ENCODE measurements at places on chromosomes 5 and 9. TPM values are rescaled to one million over a fixed set of nuclear protein-coding genes. Genes with fewer than 3 reads are reported as not detected.

Gene SLCO4C1
- 1.6 TPM for total RNA-seq

DNA sequence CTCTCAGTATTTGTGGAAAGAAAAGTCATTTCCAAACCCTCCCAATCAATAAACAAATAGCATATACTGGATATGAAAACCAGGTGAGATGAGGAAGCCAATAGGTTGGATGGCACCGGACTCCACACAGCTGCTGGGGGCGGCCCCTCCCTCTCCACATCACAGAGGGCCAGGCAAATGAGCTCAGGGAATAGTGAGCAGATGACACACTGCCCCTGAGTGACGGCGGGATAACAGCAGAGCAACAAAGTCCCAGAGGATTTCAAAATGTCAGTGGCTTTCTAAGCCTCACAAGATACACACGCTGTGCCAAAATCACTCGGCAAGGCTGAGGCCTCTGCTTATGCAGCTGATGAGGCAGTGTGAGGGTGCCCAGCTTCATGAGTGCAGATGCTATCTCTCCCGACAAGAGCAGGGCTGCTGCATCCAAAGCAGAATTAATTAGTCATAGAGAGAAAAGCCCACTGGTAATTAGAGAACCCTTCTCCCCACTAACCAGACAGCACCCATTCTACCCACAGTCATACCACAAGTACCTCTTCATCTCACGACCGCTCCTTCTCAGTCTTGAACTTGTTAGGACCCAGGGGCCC lies 235.0 kb upstream of the NFIL3 start:
- DNase-seq = no peak

- no peak for DNase-seq
These were observed 60.0 kb downstream of the RAB14 start for GRCh38 chr9:121141706-121142105.

DNA sequence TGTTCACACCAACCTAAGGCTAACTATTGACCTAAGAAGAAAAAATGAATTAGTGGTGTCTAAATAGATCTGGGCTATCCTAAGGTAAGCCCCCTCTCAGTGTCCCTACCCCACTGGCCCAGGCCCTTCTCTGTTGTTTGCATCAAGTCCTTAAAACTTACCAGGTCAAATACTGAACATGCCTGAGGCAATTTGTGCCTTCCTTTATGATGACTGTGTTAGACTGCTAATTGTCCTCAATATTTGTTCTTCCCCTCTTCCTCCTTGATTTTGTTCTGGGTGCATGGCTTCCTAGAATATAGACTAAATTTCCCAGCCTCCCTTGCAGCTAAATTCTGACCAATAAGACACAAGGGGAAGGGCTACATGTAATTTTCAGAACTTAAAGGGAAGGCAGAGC lies 199.9 kb downstream of the ADAMTS12 start:
- no peak for DNase-seq

- no peak for DNase-seq
These were observed 206.2 kb upstream of the SGCD start for GRCh38 chr5:156120777-156121176.

GRCh38 chr9:88949425-88949824 lies 41.8 kb upstream of the S1PR3 start:
- peak; percentile 20 for DNase-seq

- no peak for DNase-seq
These were observed 97.2 kb upstream of the NREP start for GRCh38 chr5:111854186-111854585.

- no peak for DNase-seq
These were observed 76.2 kb downstream of the C7 start for GRCh38 chr5:40985501-40985900.

Gene IL9
- total RNA-seq = not detected

DNA sequence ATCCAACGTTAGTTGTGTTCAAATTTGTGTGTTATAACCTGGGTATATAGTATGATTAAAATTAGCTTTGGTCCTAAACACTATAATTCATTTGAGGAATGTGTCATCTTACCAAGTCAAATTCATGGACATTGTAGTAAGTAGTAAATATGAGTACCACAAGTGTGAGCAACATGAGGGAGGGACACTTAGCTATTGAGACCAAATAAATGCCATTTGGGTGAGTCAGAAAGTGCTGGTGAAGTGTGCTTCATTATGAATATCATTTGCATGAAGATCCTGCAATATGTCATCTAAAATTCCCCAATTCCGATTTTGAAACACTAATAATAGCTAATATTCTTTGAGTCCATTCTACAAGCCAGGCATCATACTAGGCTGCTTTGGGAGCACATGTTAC lies 336.7 kb upstream of the KIF2A start:
- no peak for DNase-seq

Gene WDR38
- total RNA-seq = 0.78 TPM

DNA sequence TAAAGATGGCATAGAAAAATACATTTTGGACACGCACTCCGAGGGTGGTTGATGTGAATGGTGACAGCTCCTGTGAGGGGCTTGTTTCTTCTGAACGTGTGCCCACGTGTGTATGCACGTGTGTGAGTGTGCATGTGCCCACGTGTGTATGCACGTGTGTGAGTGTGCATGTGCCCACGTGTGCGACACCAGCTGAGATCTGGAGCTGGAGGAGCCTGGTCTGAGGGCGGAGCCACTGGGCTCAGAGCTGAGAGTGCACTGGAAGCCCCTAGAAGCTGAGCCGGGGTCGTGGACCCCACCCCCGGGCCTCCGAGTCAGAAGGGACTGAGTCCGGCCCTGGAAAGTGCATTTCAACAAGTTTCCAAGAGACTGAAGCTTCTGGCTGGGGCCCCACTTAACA lies 282.5 kb upstream of the IRX4 start:
- no peak for DNase-seq

DNA sequence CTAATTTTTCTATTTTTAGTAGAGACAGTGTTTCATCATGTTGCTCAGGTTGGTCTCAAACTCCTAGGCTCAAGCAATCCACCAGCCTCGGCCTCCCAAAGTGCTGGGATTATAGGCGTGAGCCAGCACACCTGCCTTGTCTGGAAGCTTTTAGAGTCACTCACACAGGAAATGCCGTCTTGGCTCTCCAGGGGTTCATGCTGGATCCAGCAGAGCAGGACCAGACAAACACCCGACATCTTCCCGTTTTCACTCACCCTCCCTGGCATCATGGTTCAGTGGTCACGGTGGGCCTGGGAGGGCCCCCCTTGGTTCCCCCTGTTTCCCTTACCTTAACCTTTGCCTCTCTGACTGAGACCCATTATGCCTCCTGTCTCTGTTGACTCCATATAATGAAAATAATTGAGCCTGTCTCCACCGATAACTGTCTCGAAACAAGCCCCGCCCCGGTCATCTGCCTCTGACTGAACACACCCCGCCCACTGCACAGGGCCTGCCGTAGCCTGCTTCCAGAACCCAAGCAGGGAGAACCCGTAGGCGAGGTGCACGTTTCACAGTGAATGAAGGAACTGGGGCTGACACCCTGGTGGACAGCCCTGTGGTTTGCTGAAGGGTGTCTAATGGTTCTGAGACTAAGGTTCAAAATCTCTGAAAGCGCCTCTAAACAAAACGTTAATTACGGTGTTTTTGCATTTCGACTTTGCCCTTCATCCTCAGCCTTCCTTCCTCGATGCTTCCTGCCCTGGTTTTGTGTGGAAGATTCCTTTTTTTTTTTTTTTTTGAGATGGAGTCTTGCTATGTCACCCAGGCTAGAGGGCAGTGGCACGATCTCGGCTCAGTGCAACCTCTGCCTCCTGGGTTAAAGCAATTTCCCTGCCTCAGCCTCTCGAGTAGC lies 39.7 kb upstream of the SPRY4 start:
- peak; percentile 19 for DNase-seq

DNA sequence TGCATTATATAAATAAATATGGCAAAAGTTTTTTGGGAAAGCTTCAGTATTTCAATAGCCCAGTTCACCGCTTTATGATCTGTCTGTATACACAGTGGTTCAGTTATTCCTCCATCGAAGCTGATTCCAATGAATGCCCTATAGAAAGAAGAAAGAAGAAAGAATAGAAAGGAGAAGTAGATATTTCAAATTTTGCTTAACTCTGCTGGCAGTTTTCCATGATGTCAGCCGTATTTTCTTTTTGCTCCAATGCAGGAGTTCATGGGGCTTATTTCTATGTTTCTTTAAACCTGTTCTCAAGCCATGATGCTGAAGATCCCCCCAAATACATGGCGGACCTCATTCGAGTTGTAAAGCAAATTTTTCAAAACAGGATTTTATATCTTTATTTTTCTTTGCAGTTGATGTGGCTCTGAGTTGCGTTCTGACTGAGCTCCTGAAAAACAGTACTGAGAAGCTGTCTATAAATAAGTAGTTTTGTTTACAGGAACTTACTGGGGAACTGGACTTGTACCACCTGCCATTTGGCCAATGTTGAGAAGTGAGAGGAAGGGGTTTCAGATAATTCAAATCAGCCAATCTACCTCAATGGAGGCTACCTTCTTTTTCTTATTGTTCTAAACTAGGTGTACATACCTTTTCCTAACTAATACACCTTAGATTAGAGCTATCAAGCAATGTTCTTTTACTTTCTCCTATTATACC lies 418.5 kb upstream of the MEF2C start:
- DNase-seq = no peak

- no peak for DNase-seq
These were observed 51.0 kb downstream of the FKTN start for GRCh38 chr9:105608721-105609598.

DNA sequence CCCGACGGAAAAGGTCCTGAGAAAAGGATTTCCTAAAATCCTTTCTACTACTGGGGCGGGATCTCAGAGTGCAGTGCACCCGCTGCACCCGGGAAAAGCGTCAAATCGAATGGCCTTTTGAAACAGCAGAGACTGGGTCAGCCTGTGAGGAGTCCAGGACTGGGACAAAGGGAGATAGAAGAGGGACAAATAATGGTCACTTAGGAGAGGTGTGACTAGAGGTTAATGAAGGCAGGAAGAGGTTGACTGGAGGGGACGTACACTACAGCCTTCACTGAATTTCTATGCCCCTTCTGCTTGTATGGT lies 1.5 kb downstream of the PLPPR1 start:
- no peak for DNase-seq

DNA sequence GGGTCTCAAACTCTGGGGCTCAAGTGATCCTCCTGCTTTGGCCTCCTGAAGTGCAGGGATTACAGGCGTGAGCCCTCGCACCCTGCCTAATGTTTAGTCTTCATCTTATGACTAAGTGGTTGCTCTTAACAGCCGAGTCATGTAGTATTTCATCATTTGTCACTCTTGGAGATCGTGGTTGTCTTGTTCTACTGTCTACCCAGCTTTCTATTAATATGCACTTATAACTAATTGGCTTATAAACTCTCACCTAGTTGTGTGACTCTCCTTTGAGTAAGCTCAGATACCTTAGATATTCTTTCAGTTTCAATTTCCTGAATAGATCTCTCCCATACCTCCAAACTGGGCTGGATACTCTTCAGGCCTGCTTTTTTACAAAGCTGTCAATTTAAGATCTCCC lies 19.9 kb downstream of the SLC44A1 start:
- DNase-seq = no peak

DNA sequence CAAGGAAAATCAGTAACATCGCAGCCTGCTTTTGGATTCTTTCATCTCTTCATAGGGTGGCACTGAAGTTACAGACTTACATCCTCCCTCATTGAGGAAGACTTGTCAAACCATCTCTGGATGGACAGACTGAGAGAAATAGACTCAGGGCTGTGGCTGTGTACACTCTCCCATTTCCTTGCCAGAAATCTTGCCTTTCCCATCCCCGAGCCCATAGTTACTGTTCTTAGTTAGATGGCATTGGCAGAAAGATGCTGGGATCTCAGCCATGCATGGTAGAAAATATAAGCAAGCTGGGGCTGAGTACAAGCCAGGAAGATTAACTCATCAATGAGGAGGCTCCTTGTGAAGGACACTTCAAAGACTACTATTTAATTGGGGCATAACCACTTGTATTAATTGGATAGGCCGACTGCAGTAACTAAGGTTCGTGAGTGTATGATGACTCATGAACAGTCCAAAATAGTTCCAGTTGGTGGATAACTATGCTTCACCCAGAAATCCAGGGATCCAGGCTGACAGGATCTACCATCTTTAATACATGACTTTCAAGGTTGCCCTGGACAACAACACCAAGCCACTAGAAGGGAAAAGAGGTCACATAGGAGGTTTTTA lies 137.9 kb downstream of the TMEM38B start:
- no peak for DNase-seq

DNA sequence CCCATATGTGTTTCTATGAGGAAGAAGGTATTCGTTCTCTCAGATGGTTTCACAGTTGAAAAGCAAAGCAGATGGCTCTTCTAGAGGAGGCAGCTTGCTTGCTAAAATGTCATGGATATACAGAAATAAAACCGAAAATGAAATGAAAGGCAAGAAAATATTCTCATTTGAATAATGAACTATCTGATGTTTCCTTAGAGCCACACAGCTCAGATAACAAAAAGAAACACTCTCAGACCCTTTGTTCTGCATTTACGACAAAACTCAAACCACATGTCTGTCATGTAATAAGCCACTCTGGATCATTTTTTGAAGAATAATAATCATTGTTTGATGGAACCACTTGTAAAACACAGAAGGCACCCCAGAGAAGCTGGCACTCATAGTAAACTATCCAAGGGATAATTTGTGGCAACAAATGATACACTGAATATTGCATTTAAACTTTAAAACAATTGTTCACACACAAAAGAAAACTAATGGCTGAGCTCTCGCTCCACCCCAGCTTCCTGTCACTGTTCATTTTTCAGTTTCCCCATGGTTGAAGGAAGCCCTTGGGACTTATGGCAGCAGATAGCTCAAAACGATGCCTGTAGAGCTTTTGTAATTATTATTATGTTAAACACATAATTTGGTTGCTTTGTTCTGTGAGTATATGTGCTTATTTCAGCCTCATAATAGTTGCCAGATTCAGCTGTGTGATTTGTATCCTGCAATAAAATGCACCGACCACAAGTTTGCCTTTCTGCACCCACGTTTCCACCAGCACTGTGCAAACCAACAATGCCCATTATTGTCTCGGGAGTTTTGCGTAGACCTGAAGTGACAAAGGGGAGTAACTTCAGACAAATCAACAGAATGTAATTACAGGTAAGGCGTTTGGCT lies 256.0 kb downstream of the TMEM167A start:
- no peak for DNase-seq

DNA sequence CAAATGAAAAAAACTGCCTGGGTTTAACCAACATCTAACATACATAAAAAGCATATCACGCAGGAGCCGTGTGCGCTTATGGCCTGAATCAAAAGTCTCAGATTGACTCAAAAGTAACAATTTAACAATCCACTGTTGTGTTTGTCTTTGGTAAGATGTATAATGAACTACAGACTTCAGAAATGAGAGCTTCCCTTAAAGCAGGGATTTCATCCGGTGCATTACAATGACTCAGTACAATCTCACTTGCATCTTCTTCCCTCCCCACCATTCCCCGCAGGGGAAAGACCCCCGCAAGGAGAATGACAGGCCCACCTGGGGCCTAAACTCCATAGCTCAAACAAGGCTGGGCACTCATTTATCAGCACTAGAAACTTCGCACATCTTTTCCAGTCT lies 1.4 kb downstream of the ZFR start:
- no peak for DNase-seq

DNA sequence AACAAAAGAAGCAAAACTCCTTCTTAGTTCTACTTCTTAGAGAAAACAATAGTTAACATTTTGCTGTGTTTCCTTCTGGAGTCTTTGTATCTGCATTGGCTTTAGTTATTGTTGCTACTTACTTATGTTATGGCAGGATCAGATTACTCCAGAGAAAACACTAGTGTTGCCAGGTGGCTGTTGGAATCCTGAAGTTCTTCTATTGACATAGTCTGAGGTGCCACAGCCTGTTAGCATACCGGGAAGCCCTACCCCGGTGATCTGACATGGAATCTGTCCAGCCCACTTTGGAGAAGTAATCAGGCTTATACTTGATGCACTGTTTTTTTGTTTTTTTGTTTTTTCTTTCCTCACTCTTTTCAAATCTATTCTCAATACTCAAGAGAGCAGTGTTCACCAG lies 68.5 kb upstream of the CEP78 start:
- DNase-seq = peak; percentile 68
